ENCODE measurements at places on chromosomes 13 and 19.
A peak's percentile ranks its signal among the peaks of the same experiment; 100 is the strongest.

GRCh38 chr13:27139565-27139964, 32.0 kb downstream of the USP12 start:
- no peak for DNase-seq

GRCh38 chr13:75661443-75661842, 25.3 kb downstream of the LMO7 start:
- DNase-seq: no peak

DNA sequence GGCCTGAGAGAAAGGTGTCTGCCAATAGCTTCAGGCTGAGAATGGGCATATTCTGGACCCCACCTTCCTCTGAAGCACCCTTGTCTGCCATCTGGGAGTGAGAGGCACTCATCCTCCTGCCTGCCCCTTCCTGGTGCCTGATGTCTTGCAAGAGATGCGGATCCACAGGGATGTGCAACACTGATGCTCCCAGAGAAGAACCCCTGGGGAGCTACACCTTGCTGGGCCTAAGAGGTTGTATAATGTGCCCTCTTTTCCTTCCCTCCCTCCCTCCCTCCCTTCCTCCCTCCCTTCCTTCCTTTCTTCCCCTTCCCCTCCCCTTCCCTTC, 34.6 kb downstream of the ADPRHL1 start:
- no peak for DNase-seq

DNA sequence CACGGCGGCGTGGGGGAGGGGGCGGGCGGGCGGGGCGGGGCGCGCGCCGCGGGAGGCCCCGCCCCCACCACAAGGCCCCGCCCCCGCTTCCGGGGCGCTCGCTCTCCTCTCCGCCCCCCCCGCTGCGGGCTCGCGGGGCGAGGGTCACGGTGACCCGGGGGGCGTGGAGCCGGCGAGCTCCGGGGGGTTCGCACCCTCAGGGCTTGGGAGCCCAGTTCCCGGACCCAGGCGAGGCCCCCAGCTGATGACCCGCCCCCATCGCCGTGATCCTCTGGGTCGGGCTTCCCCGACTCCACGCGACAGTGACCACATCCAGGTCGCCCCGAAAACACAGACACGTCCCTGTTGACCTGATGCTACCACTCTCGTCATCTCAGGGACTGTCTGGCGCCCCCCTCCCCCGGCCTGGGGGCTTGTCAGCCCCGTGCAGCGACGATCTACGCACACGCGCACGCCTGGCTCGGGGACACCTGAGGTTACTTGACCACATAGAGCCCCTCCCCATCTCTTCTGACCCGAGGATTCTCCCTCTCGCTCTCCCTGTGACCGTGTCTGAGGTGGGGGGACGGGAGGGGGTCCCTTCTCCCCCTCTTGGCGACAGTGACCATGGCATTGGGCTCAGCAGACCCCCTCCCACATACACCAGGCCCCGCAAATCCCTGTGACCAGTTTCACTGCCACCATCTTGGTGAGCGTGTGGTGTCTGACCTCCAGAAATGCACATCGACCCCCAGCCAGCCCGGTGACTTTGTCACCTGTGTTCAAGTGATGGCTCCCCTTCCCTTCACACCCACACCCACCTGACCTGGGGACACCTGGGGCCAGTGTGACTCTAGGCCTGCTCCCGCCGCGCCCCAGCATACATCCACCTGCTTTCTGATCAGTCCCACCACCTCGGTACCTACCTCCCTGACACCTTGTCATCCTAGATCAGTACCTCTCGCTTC, 670 bp downstream of the MAP2K7 start:
- DNase-seq: peak; percentile 68

DNA sequence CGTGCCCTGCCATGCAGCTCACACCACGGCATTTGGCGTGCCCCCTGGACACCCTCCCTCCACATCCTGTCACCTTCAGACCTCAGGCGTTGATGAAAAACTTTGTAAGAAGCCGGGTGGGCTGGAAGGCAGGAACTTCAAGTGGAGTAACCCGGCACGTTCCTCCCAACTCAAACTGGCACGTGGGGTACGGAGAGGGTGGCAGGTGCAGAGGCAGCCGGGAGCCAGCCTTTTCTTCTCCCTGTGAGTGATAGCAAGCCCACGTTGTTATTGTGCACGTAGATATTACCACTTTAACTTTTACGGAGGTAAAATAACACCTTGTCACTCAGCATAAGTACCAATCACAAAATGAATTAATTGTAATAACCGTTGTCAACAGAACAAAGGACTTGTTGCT, 198.0 kb downstream of the ZNF536 start:
- DNase-seq: no peak

DNA sequence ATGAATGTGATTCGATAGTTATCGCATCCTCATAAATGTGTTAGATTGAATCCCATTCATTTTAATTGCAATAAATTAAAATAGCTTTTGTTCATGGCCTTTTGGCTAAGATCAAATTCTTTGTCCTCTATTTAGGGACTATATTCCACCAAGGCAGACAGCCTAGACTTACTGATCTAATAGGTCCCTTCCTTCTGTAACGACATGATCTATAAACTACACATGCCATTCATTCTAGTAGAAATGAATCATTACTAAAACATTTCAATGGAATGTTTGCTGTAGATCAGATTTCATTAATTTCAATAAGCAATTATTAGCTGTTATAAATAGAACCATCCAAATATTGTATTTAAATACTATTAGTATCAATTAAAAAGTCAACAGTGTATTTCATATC, 526.6 kb upstream of the KLHL1 start:
- no peak for DNase-seq

DNA sequence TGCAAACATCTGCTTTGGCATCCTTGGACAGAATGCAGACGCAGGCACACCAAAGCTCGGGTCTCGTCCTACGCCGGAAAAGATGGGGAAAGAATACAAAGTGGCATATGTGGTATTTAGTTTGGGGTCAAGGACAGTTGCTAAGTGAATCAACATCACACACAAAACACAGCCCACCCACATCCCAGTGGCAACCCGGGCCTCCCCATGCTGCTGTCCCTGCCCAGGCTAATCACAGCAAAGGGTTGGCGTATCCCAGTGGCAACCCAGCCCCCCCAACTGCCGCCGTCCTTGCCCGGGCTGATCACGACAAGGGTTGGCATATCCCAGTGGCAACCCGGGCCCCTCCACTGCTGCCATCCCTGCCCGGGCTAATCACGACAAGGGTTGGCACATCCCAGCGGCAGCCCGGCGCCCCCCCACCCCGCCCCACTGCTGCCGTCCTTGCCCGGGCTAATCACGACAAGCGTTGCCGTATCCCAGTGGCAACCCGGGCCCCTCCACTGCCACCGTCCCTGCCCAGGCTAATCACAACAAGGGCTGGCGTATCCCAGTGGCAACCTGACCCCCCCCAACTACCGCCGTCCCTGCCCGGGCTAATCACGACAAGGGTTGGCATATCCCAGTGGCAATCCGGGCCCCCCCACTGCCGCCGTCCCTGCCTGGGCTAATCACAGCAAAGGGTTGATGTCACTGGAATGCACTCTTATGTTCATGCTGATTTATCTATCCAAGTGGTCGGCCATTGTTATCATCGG, 167.8 kb upstream of the SOX1 start:
- DNase-seq: no peak

- DNase-seq: no peak
Observed at GRCh38 chr19:7444042-7444441, 44.8 kb downstream of the PEX11G start.

- DNase-seq: no peak
Observed at GRCh38 chr13:29902632-29903305, 52.4 kb upstream of the UBL3 start.

GRCh38 chr13:75717525-75717924, 81.4 kb downstream of the LMO7 start:
- DNase-seq: no peak

DNA sequence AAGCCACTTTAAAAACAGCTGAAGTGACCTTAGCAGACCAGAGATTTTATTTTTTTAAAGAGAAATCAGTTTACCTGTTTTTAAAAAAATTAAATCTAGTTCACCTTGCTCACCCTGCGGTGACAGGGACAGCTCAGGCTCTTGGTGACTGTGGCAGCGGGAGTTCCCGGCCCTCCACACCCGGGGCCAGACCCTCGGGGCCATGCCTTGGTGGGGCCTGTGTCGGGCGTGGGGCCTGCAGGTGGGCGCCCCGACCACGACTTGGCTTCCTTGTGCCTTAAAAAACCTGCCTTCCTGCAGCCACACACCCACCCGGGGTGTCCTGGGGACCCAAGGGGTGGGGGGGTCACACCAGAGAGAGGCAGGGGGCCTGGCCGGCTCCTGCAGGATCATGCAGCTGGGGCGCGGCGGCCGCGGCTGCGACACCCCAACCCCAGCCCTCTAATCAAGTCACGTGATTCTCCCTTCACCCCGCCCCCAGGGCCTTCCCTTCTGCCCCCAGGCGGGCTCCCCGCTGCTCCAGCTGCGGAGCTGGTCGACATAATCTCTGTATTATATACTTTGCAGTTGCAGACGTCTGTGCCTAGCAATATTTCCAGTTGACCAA, 10.8 kb downstream of the PLPPR3 start:
- no peak for DNase-seq

DNA sequence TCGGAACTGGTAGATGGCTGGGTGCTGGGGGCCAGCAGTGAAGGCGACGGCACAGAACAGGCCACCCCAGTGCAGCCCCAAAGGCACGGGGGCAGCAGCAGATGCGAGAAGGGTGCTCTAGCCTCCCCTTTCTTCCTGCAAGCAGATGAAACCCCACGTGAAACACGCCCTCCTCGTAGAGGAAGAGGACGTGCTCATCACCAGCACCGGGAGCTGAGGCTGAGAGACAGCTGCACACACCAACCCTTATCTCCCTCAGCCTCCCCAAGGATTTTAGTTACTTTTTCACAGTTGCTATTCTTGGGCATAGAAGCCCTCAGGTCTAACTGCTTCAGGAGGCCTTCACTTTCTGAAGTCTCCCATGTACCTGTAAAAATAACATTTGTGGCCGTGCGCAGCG, 11.9 kb downstream of the ZNF787 start:
- DNase-seq: no peak

DNA sequence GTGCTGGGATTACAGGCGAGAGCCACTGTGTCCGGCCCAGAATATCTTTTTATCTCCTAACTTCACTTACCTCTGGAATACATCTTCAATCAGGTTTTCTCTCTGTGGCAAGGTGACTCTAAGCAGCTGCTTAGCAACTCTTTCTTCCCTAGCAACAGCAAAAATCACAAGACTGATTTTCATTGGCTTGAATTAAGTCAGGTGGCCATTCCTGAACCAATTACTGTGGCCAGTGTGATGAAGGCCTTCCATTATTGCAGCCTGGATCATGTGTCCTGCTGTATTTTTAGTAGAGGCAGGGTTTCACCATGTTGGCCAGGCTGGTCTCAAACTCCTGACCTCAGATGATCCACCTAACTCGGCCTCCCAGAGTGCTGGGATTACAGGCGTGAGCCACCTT, 9.0 kb upstream of the LTBP4 start:
- no peak for DNase-seq

DNA sequence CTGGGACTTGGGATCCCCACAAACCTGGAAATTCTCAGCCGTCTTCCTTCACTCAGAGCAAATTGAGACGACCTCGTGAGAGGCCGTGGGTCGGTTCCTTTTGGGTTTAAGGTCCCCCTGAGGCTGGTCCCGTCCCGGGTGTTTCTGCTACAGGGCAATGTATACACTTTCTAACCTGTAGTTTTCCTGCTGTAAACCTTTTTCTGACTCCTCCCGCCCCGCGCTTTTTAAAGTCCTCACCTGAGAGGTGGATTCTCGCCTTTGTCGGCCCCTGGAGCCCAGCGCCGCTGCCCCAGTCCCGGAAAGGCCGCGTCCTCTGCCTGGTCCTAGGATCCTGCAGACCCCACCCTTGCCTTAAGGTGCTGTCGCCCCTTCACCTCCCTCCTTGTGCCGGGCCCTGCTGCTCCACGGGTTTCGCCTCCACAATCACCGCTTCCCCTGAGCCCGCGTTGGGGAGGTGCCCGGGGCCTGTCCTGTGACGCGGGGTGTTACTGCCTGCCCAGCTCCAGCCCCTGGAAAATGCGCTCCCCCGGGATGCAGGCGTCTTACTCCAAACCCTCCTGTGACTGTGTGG, 391 bp downstream of the ZNF761 start:
- DNase-seq: peak; percentile 36

DNA sequence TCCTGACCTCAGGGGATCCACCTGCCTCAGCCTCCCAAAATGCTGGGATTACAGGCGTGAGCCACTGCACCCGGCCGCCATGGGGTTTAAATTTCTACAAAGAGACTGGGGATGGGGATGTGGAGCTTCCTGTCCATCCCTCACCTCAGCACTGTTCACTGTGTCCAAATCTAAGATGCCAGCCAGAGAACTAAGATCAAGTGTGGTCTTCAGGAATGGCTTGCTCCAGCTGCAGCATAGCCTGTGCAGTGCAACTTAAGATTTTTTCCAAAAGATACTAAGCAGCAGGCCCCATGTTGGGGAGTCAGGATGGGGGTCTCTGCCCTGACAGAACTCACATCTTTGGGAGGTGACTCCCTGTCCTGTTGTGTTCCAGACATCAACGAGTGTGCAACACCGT, 9.3 kb downstream of the ADGRE5 start:
- no peak for DNase-seq

GRCh38 chr13:110636701-110637201, 21.4 kb downstream of the NAXD start:
- no peak for DNase-seq

DNA sequence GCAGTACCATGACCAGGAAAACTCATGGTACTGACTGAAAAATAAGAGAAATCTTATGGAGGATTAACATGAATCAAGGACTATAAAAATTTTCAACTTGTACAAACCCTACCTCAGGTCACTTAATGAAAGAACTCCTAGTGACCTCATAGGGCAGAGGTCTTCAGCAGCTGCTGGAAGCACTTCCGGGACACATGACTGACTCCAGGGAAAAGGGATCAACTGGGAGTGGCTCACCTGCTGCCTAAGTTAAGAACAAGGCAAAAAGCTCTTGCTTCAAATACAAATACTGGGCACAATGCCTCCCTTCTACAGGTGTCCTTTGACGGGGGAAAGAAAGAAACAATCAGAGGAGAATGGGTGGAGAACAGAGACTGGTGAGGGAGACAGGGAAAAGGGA, 18.6 kb downstream of the DOCK9 start:
- no peak for DNase-seq

DNA sequence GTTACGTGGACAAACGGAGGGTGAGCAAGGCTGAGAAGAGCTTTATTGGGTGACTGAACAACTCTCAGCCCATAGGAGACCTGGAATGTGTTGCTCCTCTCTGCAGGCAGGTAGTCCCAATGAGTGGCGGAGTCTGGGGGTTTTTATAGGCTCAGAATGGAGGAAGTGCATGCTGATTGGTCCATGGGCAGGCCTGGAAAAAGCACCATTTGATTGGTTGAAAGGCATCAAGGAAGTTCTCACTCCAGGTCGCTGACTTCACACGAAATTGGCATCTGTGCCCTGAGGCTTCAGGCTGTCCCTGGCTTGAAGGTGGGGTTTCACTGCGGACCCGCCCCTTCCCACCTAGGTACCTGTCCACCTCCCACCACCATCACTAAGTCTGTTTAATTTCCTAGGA, 65.4 kb downstream of the SPATA13 start:
- no peak for DNase-seq

DNA sequence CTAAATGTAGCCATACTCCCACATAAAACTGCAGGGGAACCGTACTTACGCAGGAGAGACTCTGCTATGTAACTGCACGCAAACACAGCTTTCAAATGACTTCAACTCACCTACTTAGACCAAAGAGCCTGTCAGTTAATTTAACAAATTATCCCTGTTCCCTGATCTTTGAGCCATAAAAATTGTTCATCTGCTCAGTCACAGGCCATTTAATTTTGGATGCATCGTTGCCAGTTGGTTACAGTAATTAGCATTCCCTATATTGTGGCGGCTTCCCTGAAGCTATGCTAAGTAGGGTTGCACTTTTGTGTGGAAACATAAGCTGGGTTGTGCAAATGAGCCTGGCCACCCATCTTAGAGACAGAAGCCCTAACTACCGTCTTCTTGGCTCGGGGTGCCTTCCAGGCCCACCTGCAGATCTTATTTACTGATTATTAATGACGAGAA, 21.2 kb upstream of the OBI1 start:
- DNase-seq: no peak

Measured in stimulated activated CD4-positive, alpha-beta T cell treated with anti-CD3 and anti-CD28 coated beads, Interleukin-15, amount 100 ng/mL, for 24 hours (primary cell).